ENCODE measurements at places on chromosomes 6 and 20.

- no peak for DNase-seq
These were observed 162.5 kb downstream of the CDH4 start for GRCh38 chr20:61414455-61414991.

- DNase-seq, result no peak
These were observed 136.9 kb downstream of the PREX1 start for GRCh38 chr20:48690888-48691287.

GRCh38 chr6:150535818-150536220 lies 63.9 kb upstream of the PLEKHG1 start:
- DNase-seq, result no peak

GRCh38 chr6:103672169-103672568 lies 1187.5 kb downstream of the HACE1 start:
- DNase-seq, result no peak

DNA sequence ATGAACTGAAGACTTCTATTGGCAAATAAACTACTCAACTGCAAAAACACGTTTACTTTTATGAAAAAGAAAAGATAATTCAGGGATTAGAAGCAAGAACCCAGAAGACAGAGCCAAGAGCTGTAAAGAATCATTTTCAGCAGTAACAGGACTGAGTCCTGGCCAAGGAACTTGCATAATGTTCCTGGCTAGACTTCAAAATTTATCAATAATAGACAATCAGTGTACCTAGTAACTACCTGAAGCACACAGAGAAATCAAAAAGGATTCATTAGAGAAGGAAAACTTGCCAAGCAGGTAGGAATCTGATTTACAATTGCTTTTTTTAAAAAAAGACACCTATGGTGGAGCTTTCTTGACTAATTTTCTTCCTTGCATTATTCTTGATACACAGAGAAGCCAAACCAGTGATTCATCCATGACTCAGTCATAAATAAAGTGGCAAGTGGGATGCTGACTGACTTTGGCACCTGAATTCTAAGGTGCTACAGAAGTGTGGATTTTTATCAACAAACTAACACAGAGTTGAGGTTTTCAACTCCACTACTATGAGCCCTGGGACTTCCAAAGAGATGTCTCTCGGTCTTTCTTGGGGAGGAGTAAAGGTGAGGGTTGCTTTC lies 281.3 kb downstream of the BMP7 start:
- DNase-seq, result no peak

DNA sequence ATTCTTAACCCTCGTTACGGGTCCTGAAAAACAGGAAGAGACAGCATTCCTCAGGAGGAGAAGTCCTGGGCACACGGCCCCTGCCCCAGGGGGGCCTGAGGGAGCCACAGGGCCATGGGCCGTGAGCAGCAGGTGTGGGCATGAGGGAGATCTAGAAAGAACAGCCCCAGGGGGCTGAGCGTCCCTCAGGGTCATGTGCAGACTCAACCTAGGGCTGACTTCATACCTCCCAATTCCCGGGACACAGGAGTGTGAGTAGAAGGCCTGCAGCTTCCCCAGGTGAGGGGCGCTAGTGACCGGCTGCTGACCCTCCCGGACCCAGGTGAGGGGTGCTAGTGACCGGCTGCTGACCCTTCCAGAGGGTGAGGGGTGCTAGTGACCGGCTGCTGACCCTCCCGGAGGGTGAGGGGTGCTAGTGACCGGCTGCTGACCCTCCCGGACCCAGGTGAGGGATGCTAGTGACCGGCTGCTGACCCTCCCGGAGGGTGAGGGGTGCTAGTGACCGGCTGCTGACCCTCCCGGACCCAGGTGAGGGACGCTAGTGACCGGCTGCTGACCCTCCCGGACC lies 35.1 kb downstream of the FRMD1 start:
- no peak for DNase-seq

GRCh38 chr6:496649-497048 lies 105.1 kb downstream of the IRF4 start:
- no peak for DNase-seq
